Stimulated activated CD4-positive, alpha-beta T cell treated with anti-CD3 and anti-CD28 coated beads, Interleukin-4, amount 100 ng/mL, for 1 hour (primary cell): ENCODE measurements at places on chromosomes 2 and 18.

GRCh38 chr2:112075490-112076260 is 20.6 kb downstream of the TMEM87B start:
- no peak for DNase-seq

- DNase-seq, result no peak
Measured at GRCh38 chr2:127624756-127625571, 21.0 kb upstream of the GPR17 start.

- no peak for DNase-seq
Measured at GRCh38 chr2:15298770-15299169, 262.4 kb downstream of the NBAS start.

- DNase-seq, result no peak
Measured at GRCh38 chr18:79975043-79975442, 10.6 kb downstream of the HSBP1L1 start.

DNA sequence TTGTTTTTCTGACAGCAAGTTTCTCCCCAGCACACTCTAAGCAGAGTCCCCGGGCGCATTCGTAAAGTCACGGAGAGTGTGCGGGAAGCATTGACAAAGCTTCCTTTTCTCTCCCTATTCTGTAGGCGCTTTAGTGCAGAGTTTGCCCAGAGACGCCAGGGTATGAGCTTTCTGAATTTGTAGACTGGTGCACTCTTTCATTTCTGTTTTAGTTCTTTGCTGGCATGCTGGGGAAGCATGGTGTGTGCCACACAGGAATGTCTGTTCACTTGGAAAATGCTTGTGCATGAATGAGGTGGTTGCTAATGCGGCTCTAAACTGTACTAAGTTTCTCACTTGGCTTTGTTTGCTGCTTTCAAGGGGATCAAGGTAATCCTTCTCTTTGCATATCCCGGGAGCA is 102.6 kb downstream of the RTN4 start:
- no peak for DNase-seq

DNA sequence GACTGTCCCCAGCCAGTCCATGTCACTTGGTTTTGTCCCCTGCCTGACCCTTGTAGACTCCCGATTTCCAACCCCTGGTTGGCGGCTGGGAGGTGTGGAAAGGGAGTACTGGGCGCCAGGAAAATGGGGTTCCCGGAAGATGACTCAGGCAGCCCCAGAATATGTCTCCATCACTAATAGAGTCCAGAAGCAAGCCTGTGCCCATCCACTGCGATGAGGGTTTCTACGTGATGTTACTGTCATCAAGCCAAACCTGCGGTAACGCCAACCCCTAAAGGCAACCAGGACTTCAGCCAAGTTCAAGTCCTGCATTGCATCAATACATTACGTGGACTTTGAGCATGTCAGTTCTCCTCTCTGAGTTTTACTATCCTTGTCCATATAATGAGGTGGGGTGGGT is 62.0 kb upstream of the TAF1B start:
- no peak for DNase-seq

DNA sequence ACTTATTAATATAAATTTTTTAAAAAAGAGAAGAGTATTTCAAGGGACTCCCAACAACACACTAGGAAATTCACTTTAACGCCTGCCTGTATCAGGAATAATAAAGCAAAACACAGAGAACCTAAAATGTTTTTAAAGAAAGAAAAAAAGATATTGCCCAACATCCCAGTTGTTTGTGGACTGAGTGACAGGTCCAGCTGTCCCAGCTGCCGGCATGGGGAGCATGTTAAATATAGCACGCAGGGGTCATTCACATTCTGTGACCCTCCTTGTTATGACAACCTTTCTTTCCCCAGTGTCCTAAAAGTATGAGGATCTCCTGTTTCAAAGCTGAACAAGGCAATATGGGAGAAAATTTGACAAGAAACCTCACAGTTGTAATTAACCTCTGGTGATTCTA is 4.4 kb downstream of the KLHL41 start:
- DNase-seq, result no peak

DNA sequence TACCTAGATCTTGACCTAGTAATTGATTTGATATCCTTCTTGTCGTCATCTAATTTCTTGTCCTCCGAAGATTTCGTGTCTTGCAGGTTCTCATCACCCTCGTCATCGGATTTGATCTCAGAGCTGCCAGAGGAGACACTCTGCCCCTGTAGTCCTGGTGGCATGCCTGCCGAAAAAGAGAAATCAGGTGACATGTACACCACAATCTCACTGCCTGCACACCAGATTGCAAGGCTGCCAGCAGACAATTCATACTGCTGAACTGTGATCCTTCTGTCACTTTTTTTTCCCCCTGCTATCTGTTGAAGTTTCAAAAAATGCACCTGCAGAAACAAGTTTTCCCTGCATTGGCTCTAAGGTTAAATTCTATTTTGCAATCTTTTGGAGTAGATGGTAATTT is 273.2 kb upstream of the CCDC68 start:
- no peak for DNase-seq

- no peak for DNase-seq
Measured at GRCh38 chr18:72140007-72140406, 404.1 kb downstream of the CBLN2 start.

GRCh38 chr2:216103213-216103612 is 5.9 kb upstream of the XRCC5 start:
- DNase-seq, result no peak

- DNase-seq, result peak; percentile 70
Measured at GRCh38 chr2:172102391-172103359, at the start of gene DLX2. TSS of gene DLX2 (minus strand) at chr2:172102900. CDS start at chr2:172102538, 362 bp downstream.

DNA sequence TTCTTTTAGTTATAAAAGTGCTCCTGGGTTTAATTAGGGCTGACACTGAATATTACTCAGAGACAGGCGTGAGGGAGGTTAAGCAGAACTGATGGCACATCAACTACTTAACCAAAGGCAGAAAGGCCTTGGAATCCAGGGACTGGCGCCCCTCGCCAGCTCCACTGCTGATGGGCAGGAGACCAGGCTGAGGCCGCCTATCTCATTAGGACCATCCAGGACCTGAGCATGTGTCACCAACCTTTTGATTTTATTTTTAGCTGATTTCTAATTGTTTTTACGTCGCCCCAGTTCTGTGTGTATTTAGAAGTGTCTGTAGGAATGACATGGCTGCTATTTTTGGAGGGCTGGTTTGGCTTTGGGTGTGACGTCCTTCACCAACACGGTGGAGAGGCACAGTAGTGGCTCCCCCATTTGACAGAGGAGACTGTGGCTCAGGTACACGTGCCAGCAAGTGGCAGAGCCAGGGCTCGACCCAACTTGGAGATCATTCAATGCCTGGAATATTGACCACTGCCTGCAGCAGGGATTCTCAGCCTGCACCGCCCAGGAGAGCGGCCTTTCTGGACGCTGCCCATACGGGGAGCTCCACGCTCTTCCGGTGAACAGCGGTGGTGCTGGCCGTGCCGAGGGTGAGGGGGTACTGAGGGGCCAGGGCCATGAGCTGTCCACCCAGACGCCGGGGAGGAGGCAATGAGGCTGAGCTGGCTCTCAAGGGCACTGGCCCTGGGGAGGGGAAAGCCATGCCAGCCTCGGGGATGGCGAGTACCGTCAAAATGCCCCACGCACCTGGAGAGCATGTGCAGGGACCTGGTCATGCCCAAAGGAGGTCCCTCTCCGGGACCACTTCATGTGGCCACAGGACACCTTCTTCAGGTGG is 205.7 kb downstream of the ASB1 start:
- no peak for DNase-seq

DNA sequence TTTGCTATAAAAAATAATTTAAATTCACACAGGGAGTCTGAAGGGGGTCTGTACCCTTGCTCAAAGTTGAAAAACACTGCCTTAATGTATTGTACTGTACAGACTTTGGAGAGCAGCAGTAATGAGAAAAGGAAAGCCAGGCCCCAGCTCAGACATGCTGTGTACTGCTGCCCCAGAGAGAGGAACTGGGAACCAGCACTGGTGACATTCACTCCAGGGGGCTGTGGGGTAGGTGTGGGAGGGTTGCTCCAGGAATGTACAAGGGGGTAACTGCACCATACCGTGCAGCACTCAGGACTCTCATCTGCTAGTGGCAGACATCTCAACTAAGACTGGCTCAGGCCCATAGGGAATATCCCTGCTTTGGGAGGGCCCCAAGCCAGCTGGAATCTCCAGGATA is 146.0 kb upstream of the RMP24 start:
- no peak for DNase-seq

DNA sequence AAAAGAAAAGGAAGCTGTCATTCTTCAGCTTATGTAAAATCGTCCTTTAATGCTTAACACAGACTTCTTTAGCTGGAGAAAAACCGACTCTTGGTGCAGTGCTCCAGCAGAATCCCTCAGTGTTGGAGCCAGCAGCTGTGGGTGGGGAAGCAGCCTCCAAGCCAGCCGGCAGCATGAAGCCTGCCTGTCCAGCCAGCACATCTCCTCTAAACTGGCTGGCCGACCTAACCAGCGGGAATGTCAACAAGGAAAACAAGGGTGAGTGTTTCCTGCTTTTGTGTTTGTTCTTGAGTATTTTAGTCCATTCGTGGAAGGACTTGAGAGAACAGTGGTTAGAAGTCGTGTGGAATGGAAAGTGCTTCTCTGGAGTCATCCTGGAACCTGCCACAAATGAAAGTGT is 38.9 kb downstream of the KDM3A start:
- no peak for DNase-seq

DNA sequence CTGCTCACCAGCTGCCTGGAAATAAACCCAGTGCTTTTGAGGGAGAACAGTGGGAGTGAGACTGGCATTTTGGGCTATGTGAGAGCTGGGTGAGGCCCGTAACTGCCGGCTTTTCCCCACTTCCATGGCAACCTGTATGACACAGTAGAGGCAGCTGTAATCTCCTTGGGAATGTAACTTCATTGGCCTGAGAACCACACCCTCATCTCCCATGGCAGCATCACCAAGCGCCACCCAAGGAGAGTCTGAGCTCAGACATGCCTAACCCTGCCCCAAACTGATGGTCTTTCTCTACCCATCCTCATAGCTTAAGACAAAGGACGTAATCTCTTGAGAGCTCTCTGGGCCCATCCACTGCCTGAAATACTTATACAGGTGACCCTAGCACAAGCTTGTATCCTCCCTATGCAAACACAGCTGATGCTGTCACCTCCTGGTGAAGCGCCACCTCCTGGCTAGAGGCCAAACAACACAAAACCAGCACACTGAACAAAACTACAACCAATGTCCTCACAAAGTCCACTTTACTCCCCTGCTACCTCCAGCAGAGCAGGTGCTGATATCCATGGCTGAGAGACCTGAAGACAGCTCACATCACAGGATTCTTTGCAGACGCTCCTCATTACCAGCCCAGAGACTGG is 763.4 kb upstream of the NRXN1 start:
- DNase-seq, result no peak

DNA sequence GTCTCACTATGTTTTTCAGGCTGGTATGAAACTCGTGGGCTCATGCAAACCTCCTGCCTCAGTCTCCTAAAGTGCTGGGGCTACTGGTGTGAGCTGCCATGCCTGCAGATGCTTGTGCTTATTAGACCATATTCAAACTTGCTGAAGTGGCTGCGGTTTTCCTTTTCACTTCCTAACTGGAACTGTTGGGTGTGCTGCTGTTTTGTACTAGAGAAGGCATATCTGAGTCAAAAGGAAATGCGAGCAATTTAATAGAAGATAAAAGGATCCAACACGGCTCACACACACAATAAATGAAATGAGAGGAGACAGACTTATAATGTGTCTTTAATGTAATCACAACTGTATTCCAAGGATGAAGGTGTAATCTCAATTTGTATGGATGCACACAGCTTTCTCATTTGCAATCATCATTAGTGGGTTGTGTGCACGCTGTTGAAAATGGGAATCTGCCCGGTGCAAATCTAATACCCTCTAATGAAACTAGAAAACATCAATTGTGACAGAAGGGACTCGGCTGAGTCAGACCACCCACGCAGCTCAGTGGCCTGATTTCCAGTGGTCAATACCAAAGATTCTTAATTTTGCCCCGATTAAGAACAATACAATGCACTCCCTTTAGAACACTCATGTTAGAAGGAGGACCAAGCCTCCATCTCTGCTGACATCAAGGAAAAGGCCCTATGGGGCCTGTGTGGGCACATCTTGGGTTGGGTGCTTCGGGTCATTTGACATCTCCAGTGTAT is 532.7 kb downstream of the TDRD15 start:
- DNase-seq, result no peak

DNA sequence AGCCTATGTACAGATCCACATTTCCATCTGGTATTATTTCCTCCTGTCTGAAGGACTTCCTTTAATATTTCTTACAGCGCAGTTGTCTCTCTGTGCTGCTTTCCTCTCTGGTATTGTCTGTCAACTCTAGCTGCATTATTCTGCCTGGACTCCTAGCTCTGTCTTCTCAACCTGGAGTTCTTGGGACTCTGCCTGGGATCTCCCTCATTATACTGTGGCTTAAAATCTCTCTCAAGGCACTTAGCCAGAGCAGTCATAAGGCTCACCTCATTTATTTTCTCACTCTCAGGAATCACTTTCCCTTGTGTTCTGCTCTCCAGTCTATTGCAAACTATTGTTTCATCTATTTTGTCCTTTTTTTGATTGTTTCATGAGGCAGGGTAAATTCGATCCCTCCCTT is 850.4 kb downstream of the ERBB4 start:
- DNase-seq, result no peak

DNA sequence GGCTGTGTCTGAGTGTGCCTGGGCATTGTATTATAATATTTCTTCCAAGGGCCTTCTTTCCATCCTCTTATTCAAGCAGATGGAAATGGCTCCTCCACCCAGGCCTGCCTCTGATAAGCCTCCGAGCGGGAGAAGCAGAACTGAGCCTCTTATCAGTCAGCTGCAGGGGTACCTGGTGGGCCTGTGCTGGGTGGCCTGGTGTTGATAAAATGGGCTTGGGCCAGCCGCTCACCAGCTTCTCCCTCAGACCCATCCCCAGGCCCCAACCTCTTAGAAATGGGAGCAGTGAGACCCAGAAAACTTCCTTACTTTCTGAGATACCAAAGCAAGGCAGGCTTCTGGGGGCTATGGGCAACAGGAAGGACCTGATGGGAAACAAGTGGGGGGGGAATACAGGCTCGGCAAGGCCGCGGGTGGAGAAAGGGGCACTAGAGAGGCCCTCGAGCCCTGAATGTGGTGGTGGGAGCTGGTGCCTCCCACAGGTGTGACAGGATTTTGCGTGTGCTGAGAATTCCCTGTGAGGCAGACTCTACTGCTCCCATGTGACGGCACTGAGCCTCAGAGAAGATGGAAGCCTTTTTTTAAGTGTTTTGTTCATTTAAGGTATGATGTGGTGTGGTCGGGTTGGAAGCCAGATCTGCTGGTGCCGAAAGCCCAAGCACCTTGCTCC is 18.3 kb downstream of the GYPC start:
- no peak for DNase-seq

DNA sequence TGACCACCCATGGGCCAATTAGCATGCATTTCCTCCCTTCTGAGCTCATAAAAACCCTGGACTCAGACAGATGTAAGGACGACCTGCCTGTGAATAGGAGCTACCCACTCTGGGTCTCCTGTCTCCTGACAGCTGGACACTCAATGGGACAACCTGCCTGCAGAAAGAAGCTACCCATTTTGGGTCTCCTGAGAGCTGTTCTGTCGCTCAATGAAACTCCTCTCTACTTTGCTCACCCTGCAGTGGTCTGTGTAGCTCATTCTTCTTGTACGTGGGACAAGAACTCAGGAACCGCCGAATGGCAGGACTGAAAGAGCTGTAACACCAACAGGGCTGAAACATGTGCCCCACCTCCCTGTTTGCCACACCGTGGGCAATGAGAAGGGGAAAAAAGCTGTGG is 60.3 kb upstream of the DYNC1I2 start:
- DNase-seq, result no peak
